Sigmoid colon (tissue), 7 donors: ENCODE measurements at places on chromosomes 12 and 14. TPM values are rescaled to one million over a fixed set of nuclear protein-coding genes. Genes with fewer than 3 reads are reported as not detected.

The ERP27 gene
- not detected for total RNA-seq

The BAZ2A gene
- total RNA-seq: 91.1 TPM

The HOXC12 gene
- not detected for total RNA-seq

The KCNH3 gene
- 0.83 TPM for total RNA-seq

The RNASE3 gene
- total RNA-seq: not detected

The HOXC5 gene
- not detected for total RNA-seq

The TSPAN11 gene
- 6.4 TPM for total RNA-seq

The XPOT gene
- 29.9 TPM for total RNA-seq

The AMDHD1 gene
- 0.55 TPM for total RNA-seq

The SLC39A5 gene
- not detected for total RNA-seq

The METTL25 gene
- total RNA-seq: 26.2 TPM

The ETV6 gene
- 16.3 TPM for total RNA-seq

The POLR3B gene
- total RNA-seq: 3.9 TPM

The ZDHHC22 gene
- 0.95 TPM for total RNA-seq

The OLR1 gene
- not detected for total RNA-seq

The SLC25A47 gene
- not detected for total RNA-seq

The NCKAP5L gene
- total RNA-seq: 23.3 TPM

The TMX1 gene
- 38.3 TPM for total RNA-seq

The RAD9B gene
- total RNA-seq: 0.71 TPM

The ACRBP gene
- 1.2 TPM for total RNA-seq

The BHLHE41 gene
- total RNA-seq: 5.7 TPM

The FAM90A1 gene
- 0.33 TPM for total RNA-seq

The BMP4 gene
- total RNA-seq: 26.0 TPM

The SYNDIG1L gene
- total RNA-seq: not detected

The GALNT16 gene
- total RNA-seq: 4.3 TPM

The SLC6A13 gene
- not detected for total RNA-seq

The GUCY2C gene
- total RNA-seq: not detected

The SLC22A17 gene
- 28.6 TPM for total RNA-seq

The KRT71 gene
- not detected for total RNA-seq

The LAG3 gene
- 1.4 TPM for total RNA-seq

The CMKLR1 gene
- 10.9 TPM for total RNA-seq

The SIRT4 gene
- 2.8 TPM for total RNA-seq

The SLC2A14 gene
- total RNA-seq: not detected

The FAM181A gene
- not detected for total RNA-seq

The GIT2 gene
- total RNA-seq: 35.2 TPM

The JPH4 gene
- 3.0 TPM for total RNA-seq

The DIO3 gene
- total RNA-seq: 0.55 TPM

The CPNE6 gene
- total RNA-seq: 1.8 TPM

The ISCA2 gene
- total RNA-seq: 8.6 TPM

The GAPDH gene
- total RNA-seq: 1,653 TPM

The TOMM20L gene
- total RNA-seq: not detected

The BCL7A gene
- total RNA-seq: 6.2 TPM

The TMEM106C gene
- total RNA-seq: 114 TPM

The HOXC4 gene
- not detected for total RNA-seq

The METTL1 gene
- 12.2 TPM for total RNA-seq

The EFS gene
- total RNA-seq: 12.6 TPM

The NPFF gene
- not detected for total RNA-seq

The KRT78 gene
- not detected for total RNA-seq

The ENDOU gene
- total RNA-seq: not detected

The GZMB gene
- 1.5 TPM for total RNA-seq

The CCDC184 gene
- 2.1 TPM for total RNA-seq

The EPYC gene
- not detected for total RNA-seq

The REM2 gene
- total RNA-seq: not detected
